ENCODE measurements at places on chromosomes 16 and 17.

GRCh38 chr16:22882981-22883380 lies 69.0 kb downstream of the HS3ST2 start:
- no peak for DNase-seq

GRCh38 chr16:30746638-30747175 lies 1.5 kb upstream of the PHKG2 start:
- no peak for DNase-seq

GRCh38 chr16:56830669-56831068 lies 34.3 kb upstream of the SLC12A3 start:
- DNase-seq = peak; percentile 73

DNA sequence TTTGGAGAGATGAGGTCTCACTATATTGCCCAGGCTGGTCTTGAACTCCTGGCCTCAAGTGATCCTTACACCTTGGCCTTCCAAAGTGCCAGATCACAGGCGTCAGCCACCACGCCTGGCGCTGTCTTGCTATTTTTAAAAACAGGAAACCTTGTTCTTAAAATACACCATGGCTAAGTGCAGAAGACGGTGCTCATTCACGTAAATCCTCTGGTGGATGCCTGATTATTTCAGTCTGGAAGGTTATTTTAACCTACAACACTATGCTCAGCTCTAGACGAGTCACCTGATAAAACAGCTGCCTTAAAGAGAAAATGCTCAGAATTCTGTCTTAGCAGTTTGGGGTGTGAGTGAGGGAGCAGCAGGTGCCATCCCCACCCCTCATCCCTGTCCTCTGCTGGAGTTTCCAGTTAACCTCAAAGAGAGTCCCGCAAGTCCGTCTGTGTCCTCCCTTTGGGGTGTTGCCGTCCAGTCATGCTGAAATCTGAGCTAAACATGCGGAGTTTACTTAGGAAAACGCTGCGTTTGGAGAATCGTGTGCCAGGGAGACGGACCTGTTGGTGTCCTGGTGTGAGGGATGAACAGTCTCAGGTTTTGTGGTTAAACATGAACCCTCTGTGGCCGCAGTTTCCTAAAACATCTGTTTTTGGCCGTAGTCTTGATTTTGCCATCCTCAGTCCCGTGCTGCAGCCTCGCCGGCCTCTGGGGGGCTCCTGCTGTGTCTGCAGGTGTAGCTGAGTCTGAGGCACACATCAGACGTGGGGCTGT lies 17.1 kb downstream of the SPG7 start:
- no peak for DNase-seq

- peak; percentile 44 for DNase-seq
Observed at GRCh38 chr17:68539548-68540467, 27.6 kb downstream of the PRKAR1A start.

DNA sequence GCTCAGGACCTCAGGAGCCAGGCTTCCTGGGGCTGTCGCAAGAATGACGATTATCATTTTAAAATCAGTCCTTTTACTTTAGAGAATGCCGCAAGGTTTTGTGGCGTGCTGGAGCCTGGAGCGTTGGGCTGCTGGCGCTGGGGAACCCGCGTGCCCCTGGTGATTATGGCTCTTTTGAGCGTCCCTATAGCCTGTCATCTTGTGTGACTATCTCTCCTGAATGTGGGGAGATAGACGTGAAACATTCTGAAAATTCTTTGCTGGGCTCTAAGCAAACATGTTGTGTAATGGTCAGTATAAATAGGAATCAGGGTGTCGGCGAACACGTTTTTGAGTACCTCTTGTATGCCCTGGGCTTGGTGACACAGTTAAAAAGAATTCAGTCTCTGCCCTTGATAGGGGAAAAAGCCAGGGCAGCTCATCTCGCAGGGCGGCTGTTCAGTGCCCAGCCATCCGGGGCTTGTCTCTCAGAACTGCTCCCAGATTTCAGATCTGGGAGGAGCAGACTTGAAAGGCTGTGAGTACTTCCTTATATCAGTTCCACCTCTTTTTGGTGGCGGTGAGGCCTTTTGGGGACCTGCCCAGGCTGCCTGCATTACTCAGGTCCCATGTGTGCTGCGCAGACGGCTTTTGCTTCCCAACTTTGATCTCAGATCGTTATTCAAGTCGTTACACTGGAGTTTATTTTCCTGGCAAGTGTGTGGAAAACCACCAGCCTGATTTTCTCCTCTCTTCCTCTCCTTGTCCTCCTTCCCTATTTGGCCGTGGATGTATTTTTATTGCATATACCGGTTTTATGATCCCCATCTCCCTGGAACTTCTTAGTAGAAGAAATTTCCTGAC lies 973 bp downstream of the SLC7A6 start:
- peak; percentile 89 for DNase-seq

DNA sequence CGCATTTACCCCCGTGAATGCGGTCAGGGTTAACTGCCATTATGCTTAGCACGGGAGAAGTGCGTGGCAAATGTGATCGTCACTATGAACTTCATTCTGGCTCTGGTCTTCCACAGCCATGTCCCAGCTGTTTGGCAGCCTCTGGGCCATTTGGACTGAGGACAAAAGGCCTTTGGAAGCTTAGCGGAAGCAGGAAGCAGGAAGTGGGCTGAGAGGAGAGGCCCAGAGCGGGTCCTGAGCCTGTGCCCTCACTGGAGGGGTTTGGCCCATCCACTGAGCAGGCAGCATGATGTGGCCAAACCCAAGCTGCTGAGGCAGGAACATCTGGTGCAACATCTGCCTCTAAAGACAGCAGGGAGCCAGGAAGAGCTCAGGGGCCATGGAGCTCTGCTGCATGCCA lies 345.9 kb downstream of the C16orf95 start:
- DNase-seq = peak; percentile 25

DNA sequence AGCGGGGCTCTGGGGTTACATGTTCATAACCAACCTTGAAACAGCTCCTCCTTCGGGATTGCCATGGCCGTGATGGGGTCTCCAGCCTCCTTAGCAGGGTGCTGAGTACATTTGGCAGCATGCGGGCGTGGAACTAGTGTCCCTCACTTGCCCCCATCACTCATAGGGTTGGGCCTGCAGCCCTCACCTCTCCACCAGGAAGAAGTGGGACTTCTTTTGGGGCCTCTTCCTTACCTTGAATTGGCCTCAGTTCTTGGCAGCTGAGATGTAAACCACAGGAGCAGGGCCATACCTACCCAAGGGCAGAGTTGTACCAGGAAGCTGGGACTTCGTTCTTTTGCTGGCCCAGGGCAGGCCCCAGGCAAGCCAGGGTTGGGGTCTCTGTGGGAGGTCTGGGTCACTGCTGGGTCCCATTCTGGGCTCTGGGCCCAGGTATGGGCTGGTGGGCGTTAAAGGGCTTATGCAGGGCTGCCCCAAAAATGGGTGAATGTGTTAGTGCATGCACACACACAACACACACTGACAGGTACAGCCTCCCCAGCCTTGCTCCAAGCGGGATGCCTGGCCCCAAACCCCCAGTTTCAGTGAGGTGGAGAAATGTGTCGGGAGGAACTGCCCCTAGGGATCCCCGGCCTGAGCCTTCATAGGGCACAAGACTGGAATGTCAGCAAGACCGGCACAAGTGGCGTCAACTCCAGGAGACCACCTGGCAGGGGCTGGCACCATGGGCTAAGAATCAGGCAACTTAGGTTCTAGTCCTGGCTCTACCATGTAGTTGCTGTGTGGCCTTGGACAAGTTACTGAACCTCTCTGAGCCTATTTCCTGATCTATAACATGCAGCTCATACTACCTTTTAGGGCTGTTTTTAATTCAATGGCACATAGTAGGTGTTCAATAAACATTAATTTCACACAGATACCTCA lies 3.9 kb upstream of the KRT15 start:
- no peak for DNase-seq

GRCh38 chr16:51655249-51655648 lies 504.2 kb upstream of the SALL1 start:
- peak; percentile 11 for DNase-seq

- DNase-seq = no peak
Observed at GRCh38 chr16:89136931-89137330, 34.6 kb upstream of the CDH15 start.

DNA sequence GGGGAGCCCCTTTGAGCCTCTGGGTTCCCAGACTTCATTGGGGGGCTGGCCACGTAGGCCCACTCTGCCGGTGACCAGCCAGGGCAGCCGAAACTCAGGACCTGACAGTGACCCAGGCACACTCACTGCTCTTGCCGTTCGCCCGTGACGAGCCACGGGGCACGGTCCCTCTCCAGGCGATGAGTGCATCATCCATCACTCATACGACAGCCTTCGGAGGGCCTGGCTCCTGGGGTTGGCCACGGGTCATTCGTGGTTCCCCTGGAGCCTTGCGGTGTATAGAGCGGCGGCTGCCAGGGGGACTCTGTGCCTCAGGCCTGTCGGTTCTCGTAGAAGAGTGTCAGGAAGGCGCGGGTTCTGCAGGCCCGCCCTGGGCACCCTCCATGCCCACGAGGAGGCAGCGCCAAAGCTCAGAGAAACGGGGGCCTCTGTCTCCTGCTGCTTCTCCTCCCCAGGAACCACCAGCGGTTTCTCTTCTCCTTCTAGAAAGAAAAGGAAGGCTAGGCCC lies 11.2 kb upstream of the NUDT16L1 start:
- DNase-seq = no peak

DNA sequence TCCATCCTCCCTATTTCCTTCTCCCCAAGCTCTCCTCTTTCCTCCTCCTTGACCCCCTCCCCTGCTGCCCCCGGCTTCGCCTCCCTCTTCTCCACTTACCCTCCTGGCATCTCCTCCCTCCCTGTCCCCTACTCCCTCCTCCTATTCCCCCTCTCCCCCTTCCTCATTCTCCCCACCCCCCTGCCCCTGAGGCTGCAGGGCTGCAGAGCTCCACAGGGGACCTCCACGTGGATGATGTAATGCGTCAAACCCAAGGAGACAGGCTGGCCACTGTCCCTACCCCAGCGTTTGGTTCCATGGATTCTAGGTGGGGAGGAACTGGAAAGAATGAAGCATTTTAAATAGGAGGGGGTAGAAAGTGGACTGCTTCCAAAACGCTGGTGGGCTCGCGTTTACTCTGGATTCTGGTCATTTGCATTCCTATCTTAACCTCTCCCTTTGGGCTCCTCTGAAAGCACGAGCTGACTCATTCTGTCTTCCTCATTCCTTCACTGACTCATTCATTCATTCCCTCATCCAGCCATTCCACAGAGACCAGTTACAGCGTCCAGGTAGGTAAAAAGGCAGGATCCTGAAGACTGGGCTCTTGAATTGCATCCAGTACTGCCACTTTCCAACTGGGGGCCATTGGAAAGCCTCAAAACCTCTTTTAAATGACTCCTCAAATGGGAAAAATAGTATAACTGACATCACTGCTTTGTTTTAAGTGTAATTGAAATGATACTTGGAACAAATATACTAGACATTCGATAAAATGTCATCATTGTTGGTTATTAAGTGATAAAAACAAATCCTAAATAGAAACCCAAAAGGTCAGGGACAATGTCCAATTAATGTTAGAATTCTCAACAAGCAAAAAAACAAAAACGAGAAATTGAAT lies 943 bp upstream of the COTL1 start:
- DNase-seq = peak; percentile 94

GRCh38 chr16:52367821-52368220 lies 179.1 kb downstream of the TOX3 start:
- DNase-seq = no peak

GRCh38 chr17:983921-984320 lies 4.3 kb upstream of the NXN start:
- no peak for DNase-seq

GRCh38 chr16:68087688-68088087 lies 2.5 kb downstream of the NFATC3 start:
- DNase-seq = no peak

GRCh38 chr17:77645072-77646045 lies 313.1 kb upstream of the TNRC6C start:
- peak; percentile 44 for DNase-seq

DNA sequence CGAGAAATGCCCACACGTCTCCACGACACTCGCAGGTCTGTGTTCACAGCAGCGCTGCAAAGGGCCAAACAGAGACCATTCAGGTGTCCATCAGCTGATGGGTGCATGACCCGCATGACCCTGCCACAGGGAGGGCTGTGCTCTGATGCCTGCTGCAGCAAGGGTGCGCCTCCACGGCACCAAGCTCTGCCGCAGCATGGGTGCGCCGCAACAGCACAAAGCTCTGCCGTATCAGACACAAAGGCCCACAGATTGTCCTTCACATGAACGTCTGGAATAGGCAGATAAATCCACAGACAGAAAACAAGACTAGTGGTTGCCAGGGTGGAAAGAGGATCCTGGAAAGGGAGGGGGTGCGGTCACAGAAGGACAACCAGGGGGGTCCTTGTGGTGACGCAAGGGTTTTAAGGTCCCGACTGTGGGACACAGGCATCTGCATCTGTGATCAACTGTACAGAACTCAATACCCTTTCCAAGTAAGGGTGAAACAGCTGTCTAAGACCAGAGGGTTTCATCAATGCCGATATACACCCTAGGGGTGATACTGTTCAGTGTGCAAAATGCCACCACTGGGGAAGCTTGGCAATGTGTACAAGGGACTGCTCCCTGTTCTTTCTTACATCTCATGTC lies 121.0 kb downstream of the ANKRD11 start:
- DNase-seq = no peak

GRCh38 chr17:73899839-73900238 lies 255.6 kb upstream of the SDK2 start:
- no peak for DNase-seq
